ENCODE measurements at places on chromosomes 2 and 18. TPM values are rescaled to one million over a fixed set of nuclear protein-coding genes. Genes with fewer than 3 reads are reported as not detected.

- no peak for DNase-seq
Observed at GRCh38 chr2:166969486-166969885, 81.2 kb downstream of the XIRP2 start.

- DNase-seq = peak; percentile 85
Observed at GRCh38 chr2:168192839-168193616, 54.4 kb downstream of the STK39 start.

DNA sequence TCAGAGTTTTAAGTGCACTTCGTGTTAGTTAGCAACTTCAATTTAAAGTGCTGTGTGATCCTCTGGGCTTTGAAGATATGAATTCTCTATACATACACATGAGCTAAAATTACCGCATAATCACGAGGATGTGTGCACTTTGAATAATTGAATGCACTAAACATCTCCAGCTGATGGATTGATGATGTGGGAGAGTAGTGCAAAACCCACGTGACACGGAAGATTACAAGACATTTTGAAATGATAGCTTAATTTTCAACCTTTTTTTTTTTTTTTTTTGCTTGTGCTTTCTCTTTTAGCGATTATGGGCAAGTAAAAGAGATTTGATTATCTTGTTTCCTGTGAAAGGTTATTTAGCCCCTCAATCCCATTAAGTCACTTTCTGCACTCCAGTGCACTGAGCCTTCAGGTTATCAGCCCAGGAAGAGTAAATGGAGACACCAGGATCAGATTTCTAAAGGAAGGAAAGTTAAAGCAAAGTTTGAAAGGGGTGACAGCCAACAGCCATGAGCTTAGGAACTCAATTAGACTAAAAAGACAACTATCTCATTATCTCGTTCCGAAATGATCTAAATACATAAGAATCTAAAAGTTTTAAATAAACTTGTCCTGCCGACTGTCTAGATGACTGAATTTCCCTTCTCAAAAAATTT lies 81.6 kb downstream of the CDK15 start:
- DNase-seq = no peak

- peak; percentile 58 for DNase-seq
Observed at GRCh38 chr2:181466661-181467576, 9.7 kb downstream of the ITGA4 start.

AGBL5 gene
- 64.0 TPM for total RNA-seq

PPM1G gene
- 114 TPM for total RNA-seq

IL36A gene
- not detected for total RNA-seq

POLR1A gene
- 29.7 TPM for total RNA-seq

ALKAL2 gene
- not detected for total RNA-seq

Data from PC-9 (cell line).